Stomach (tissue), 19 donors: ENCODE measurements at places on chromosomes 2 and 18. TPM values are rescaled to one million over a fixed set of nuclear protein-coding genes. Genes with fewer than 3 reads are reported as not detected.
A peak's percentile ranks its signal among the peaks of the same experiment; 100 is the strongest.

GRCh38 chr18:79529296-79529695 lies 133.6 kb downstream of the NFATC1 start:
- DNase-seq = peak; percentile 17

GRCh38 chr2:237164474-237165042 lies 78.9 kb downstream of the COPS8 start:
- no peak for DNase-seq

DNA sequence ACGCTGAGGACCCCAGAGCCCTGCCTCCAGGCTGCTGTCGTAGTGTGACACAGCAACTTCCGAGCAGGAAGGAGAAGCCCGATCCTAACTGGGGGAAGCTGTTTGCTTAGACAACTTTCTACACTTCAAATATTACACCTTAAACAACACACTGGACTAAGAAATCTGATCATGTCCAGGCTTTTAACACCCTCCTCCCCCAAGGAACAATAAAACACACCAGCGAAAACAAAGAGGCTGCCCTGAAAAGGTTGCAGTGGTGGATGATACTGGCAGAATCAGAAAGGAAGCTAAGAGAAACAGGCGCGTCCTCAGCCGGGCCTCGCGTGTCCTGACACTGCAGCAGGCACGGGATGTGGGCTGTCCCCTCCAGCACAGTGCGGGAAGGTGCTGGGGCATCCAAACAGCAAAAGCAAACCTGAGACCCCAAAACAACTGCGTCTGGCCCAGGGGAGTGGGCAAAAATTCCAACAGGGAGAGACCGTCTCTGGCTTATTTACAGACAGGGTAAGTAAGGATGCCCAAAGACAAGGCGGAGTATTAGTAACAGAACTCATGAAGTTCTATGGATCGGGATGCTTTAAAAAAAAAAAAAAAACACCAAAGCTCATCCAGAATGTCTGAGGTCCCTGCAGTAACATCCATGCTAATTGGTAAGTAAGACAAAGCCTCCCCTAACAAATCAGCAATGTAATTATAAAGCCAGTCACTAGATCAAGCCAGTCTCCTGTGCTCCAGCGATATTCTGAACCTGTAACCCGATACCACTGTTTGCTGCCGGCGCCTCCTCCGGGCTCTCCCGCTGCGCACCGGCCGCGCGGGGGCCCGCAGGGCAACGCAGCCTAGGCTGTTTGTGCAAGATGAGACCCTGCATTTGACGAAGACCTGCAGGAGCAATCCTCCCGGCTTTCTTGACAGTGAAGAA lies 9.0 kb downstream of the SERTAD2 start:
- peak; percentile 96 for DNase-seq

DNA sequence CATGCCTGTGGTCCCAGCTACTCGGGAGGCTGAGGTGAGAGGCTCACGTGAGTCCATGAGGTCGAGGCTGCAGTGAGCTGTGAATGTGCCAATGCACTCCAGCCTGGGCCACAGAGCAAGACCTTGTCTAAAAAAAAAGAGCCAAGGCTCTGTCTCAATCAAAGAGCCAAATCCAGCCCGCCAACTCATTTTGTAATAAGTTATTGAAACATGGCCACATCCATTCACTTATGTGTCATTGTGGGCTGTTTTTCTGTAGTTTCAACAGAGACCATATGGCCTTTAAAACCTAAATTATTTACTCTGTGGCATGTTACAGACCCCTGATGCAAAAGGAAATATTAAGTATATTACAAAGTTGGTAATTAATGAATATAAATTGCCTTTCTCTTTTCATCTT lies 60.8 kb downstream of the GPR39 start:
- DNase-seq = no peak

Gene TCF23
- total RNA-seq = not detected

DNA sequence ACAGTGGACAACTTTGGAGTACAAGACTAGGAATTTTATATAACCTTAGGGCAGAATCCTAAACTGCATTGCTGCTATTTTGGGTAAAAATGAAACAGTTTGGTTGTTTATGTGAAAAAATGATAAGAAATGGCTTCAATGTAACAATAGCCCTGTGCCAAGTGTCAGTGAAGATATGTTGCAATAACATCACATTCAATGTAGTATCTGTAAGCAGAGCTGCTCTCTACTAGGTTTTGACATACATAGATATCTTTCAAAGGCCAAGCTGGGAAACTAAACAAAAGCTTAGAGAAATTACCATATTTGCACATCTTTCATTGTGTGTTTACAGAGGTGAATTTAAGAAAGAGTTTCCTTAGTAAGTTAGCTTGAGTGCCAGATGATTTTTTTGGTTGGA lies 135.0 kb upstream of the DOK6 start:
- DNase-seq = no peak

Gene MBD2
- 47.2 TPM for total RNA-seq

Gene VAMP8
- total RNA-seq = 53.2 TPM
